ENCODE measurements at places on chromosomes 7 and 10.

GRCh38 chr7:45183711-45184210 lies 26.2 kb downstream of the RAMP3 start:
- DNase-seq, result no peak

- no peak for DNase-seq
These were observed 89.3 kb downstream of the TEX36 start for GRCh38 chr10:125593644-125594043.

DNA sequence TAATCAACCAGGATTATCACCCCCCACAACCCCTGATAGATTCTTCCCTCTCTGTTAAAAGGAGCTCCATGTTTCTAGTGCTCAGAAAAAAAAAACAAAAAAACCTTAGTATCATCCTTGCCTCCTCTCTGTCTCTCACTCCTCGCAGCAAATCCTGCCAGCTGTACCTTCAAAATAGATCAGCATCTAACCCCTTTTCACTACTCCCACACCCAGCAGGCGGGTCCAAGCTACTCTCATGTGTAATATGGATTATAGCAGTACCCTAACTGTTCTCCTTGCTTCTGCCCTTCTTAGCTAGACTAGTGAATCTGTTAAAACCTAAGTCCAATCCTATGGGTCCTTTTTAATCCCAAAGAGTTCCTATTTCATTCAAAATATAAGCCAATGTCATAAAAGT lies 667.4 kb downstream of the MAGI2 start:
- DNase-seq, result no peak

DNA sequence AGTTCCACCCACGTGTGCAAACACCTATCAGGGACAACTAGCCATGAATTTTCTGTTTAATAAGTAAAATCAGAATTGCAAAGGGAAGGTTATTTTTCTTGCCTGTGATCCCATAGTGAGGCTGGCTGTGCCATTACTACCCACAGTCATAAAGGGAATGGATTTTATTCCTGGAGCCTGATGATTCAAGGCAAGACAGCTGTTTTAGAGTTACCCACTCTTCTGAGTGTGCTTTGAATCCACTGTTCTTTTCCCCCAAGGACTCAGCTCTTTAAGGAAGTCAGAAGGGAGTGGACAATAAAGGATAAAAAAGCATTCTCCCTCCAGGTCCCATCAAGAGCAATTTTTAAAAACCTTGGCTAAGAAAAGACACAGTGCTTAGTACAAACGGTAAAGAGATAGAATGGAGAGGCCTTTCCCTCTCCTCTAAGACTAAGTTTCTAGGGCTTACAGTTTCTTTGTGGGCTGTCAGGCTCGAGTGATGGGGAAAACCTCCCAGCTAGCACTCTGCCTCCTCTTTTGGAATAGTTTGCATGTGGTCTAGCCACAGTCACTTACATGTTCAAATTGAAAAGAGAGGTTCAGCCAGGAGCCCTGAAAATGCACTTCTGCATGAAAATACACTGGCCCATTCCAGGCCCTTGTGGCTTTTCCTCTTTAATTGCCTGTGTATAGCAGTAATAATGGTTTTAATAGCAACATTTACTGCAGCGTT lies 5.1 kb upstream of the LRRC4 start:
- no peak for DNase-seq

DNA sequence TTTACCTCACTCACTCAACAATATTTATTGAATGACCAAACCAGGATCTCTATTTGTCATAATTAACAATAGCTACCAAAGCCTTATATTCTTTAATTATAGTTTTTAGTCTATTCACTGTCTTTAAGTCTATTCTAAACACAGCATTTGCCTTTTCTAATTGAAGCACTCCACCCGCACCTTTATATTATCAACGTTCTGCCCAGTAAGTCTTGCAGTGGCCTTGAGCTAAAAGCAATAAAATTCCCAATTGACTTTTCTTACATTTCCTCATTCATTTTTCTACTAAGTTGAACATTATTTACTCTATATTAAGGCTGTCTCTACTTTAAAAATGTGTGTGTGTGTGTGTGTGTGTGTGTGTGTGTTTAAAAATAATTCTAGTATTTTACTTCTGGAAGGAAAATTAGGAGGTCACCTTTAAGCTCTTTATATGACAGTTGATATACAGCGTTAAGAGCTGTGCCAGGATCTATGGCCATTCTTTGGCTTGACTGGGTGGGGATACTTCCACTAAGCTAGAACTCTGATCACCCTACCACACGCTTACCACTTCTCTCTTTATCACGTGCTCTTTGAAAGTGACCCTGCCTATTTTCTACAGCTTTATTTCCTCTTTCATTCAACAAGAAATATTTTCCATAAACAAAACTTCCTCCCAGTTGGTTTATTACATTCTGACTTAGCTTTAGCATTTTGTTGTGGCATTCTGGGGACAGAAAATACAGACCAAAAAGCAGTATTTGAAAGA lies 8.8 kb downstream of the PAPSS2 start:
- DNase-seq, result no peak
